ENCODE measurements at places on chromosomes 3 and 15. TPM values are rescaled to one million over a fixed set of nuclear protein-coding genes. Genes with fewer than 3 reads are reported as not detected.

DNA sequence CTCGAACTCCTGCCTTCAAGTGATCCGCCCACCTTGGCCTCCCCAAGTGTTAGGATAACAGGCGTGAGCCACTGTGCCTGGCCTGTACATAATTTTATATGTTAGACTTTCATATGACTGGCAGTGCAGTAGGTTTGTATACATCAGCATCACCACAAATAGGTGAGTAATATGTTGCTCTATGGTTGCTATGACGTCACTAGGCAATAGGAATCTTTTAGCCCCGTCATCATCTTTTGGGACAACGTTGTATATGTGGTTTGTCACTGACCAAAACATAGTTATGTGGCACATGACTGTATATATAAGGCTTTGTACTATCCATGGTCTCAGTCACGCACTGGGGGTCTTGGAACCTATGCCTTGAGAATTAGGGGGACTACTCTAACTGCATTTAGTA is 17.0 kb upstream of the DNAJC19 start:
- no peak for DNase-seq

- DNase-seq = no peak
Observed at GRCh38 chr3:132652640-132653270, 6.9 kb downstream of the ACAD11 start.

Gene SCAANT1
- not detected for total RNA-seq

Gene GOLGA6L7
- not detected for total RNA-seq

DNA sequence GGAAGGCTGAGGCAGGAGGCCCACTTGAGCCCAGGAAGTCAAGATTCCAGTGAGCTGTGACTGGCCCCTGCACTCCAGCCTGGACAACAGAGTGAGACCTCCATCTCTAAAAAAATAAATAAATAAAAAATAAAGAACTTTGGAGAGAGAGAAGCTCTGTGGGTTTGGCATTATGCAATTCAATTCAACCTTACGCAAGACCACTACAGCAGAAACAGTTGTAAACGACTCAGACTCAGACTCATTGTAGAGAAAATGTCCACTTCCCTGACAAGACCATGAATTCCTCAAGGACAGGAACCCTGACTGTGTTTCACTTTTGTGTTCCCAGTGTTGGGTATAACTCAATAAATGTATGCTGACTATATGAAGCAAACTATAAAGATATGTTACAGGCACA is 90.3 kb upstream of the C3orf80 start:
- DNase-seq = no peak

Gene DCLK3
- 0.24 TPM for total RNA-seq

Gene CADPS
- total RNA-seq = 1.6 TPM

GRCh38 chr15:48703544-48703943 is 58.0 kb upstream of the FBN1 start:
- DNase-seq = no peak

Gene FEZF2
- total RNA-seq = not detected

- DNase-seq = no peak
Observed at GRCh38 chr3:121962443-121962842, 59.6 kb downstream of the ILDR1 start.

- no peak for DNase-seq
Observed at GRCh38 chr3:156071031-156071430, 49.3 kb upstream of the KCNAB1 start.

DNA sequence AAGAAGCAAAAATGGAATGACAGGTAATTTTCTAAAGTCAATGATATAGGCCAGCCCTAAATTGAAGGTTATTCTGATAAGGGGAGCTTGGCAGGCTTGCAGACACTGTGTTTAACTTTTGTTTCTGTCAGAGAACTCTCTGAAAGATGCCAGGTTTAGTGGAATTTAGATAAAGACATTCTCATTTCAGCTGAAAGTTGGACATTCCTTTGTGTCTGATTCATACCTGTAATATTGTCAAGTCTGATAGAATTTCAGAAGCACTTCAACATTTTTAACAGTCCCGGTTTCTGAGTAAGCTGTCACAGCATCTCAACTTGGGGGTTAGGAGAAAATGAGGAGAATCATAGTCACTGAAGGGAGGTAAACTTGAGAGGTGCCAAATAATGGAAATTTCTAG is 84.0 kb downstream of the DIPK2A start:
- no peak for DNase-seq

Gene TGM5
- total RNA-seq = 1.0 TPM

Gene CRTC3
- 55.5 TPM for total RNA-seq

DNA sequence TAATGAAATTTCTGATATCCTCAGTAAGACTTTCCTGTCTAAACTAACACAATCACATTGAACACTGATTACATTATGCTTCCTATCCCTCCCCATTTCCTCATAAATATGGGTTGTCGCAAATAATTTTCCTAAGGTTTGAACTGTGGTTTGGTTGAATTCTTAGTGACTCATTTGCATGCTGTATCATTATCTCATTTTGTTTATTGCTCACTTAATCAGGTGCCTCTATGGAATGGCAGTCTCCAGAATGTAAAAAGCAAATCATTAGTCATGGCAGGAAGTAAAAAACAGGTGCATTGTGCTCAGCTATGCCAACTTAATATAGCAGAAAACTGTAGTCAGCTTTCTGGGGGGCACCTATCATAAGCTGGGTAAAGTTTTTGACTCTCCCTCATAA is 216.0 kb upstream of the ZBTB20 start:
- DNase-seq = no peak

Gene SEMA3B
- total RNA-seq = 18.6 TPM

- DNase-seq = no peak
Observed at GRCh38 chr3:179196700-179197099, 48.5 kb downstream of the PIK3CA start.

- DNase-seq = no peak
Observed at GRCh38 chr15:32974691-32975090, 219.8 kb downstream of the FMN1 start.

- no peak for DNase-seq
Observed at GRCh38 chr15:59174835-59175831, 31.5 kb upstream of the LDHAL6B start.

Gene GOLGA8Q
- total RNA-seq = 0.67 TPM

DNA sequence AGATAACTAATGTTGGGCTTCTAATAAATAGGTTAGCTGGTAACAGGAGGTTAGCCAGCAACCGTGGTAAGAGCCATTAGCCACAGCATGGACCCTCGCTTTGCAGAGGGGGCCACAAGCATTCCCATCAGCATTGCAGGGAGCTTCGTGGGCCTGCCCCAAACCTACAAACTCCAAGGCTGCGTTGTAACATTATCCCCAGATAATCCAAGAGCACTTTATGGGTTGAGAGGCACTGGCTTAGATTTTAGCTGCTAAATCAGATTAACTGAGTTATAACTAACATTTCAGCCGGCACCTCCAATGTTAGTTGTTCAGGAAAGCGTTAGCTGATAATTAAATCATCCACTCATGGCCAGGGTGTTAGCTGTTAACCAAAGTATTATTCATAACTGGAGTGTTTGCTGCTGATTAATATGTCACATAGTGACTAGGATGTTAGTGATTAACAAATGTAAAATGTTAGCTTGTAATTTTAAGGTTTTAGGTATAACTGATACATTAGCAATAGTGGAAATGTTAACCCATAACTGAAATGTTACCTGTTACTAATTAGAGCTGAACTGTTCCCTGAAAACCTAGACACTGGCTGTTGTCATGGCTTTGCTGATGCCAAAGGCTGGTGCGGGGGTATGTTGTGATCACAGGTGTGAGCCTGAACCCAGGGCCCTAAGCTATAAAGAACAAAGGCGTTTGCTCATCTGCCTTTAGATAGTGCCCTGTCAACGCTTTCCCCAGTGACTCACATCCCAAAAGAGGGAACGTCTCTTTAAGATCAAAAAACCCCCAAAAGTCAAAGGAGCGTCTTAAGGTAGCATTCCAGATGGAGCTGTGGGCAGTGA is 56.2 kb downstream of the SLC6A6 start:
- no peak for DNase-seq

- DNase-seq = peak; percentile 93
Observed at GRCh38 chr3:141094790-141095545, 43.8 kb downstream of the SPSB4 start.

Gene TMC3
- total RNA-seq = not detected

DNA sequence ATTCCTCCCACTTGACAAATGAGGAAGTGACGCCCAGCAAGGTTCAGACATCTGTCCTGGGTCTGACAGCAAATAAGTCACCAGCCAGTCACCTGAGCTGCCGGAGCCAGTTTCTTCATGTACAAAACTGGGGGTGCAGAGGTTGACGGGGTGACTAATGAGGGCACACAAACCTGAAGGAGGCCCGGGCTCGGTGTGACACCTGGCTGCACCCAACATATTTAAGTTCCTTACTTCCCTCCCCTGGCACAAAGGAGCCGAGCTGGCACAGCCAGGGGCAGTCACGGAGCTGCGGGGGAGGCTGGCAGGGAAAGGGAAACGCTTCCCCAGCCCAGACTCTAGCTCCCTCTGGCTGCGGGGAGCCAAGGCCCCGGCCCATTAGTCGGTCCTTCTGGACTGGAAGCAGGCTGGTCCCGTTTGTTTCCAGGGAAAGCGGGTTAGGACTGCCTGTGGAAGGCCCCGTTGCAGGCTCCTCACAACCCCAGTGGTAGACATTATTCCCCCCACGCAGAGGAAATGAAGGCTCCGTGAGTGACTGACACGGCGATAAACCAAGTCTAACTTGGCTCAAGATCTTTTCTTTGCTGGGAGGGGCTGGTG is 2.3 kb downstream of the FBXL22 start:
- DNase-seq = peak; percentile 91

Gene IGSF10
- 2.2 TPM for total RNA-seq

DNA sequence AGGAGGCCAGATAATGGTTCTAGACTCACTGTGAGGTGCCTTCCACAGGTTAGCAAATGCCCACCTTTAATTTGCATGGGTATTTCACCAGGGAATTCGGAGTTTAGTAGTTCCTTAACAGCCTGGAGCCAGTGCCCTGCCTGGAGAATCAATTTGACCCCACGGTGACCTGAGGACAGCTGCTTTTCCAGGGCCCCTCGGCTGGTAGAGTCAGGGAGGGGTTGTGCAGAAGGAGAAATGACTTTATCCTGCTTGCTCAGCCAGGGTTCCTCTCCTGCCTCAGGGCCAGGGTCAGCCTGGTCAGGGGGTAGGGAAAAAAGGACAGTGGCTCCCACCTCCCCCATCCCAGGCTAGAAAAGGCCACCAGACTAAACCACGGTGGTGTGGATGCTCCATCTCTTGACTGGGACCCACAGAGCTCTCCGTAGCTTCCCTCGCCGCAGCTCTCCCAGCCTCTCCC is 12.0 kb downstream of the DLL4 start:
- no peak for DNase-seq

Gene AADACL2
- total RNA-seq = 1.2 TPM

DNA sequence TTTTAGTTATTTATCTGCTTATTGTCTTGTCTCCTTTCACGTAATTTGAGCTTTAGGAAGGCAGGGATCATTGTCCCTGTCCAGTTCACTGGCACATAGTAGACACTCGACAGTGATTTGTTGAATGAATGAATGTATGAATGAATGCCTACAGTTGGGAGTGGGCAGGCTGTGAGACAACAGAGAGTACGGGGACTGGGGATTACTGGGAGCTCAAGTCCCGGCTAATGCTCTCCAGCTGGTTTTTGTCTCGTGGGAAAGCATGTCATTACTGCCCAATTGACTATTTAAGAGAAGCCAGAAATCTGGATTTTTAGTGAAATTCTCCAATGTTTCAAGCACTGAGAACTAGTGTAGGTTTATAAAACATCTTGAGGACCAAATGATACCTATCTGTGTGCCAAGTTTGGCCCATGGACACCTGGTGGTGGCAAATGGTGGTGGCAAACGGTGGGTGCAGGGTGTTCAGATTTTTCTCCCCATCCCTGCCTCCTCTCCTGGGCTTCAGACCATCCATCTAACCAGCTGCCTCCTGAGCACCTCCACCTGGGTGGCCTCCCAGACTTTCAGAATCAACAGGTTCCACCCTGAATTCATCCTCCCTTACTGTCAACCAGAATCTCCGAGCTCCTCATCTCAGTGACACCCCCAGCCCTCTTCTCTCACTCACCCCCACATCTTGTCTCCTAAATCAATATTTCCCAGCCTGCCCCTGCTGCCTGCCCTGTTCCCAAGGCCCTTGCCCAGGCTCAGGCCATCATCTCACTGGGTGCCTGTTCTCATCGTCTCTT is 36.2 kb upstream of the TRH start:
- DNase-seq = no peak

- DNase-seq = peak; percentile 38
Observed at GRCh38 chr15:23415321-23415865, 31.6 kb downstream of the GOLGA6L2 start.

Gene TMEM158
- 22.7 TPM for total RNA-seq

Gene FBXL22
- 17.7 TPM for total RNA-seq

- DNase-seq = no peak
Observed at GRCh38 chr15:57079931-57080620, 161.6 kb downstream of the TCF12 start.

Gene CCDC39
- total RNA-seq = 0.90 TPM

DNA sequence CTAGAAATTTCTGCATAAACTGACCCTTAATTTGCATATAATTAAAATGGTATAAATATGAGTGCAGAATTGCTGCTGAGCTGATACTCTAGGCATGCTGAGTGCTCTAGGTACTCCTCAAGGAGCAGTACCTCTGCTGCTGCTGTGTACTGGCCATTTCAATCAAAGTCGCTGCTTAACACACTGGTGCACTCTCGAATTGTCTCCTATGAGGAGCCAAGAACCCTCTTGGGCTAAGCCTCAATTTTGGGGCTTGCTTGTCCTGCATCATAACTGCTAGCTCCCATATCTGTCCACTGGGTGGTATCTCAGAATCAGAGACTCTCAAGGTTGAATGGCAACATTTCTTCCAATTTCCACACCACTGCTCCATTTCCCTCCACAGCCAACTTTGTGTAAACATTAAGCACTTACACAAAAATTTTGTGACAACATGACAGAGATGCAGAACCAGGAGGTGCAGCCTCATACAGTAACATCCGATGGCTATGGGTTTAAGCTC is 82.5 kb downstream of the XXYLT1 start:
- peak; percentile 15 for DNase-seq

GRCh38 chr3:170801597-170801996 is 68.4 kb downstream of the RPL22L1 start:
- no peak for DNase-seq

GRCh38 chr3:81823882-81824395 is 62.5 kb upstream of the GBE1 start:
- DNase-seq = no peak

GRCh38 chr15:25246641-25247406 is 192.0 kb downstream of the UBE3A start:
- DNase-seq = peak; percentile 78

Gene IGSF11
- 0.57 TPM for total RNA-seq

Gene LRRC31
- not detected for total RNA-seq

Gene CD86
- 9.7 TPM for total RNA-seq
